ENCODE measurements at places on chromosomes 11 and 22.
A peak's percentile ranks its signal among the peaks of the same experiment; 100 is the strongest.

GRCh38 chr22:33447733-33448132 lies 389.6 kb upstream of the SYN3 start:
- no peak for DNase-seq

DNA sequence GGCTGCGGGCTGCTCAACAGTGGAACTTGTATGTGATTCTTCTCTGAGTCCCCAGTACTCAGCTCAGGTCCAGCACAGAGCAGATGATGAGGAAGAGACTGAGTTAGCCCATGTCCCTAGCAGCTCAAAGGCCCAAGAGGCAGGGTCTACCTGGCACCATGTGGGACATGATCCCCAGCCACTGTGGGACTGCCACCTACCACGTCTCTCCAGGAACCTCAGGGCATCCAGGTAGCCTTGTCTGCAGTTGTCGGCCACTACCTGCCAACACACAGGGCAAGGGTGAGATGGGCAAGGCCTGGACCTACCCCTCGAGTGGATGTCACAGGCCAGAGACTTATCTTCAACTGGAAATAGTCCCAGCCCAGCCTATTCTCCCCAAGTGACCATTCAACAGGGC lies 4.4 kb downstream of the PNPLA5 start:
- DNase-seq, result no peak

DNA sequence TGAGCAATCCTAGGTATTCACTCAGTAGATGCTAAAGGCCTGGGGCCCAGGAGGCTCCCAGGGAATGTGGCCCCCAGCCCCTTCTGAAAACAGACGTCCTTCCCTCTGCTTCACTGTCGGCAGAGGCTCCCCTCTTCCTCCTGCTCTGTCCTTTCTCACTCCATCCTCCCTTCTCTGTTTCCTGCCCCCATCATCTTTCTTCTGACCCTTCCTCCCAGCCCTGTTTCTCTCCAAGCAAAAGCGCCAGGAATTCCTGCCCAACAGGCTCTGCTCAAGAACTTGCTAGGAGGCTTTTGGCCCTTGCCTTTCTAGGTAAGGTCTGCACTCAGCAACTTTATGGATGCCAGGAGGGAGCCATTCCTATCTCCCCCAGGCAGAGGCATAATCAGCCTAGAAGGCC lies 300.5 kb downstream of the NTM start:
- no peak for DNase-seq

DNA sequence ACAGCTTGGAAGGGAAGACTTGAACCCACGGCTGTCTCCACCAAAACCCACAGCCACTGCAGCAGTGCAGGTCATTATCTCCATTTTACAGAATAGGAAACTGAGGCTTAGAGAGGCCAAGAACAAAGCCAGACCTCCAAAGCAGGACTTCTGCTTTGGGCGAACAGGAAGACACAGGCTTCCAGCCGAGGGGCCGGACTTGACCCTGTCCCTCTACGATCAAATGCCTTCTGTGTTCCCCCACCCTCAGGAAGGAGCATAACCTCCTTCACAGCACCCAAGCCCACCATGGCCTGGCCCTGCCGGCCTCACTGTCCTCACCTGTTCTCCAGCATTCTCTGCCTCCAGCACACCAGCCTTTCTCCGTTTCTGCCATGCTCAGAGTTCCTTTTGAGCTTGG lies 15.8 kb downstream of the IGLL1 start:
- DNase-seq, result no peak

GRCh38 chr22:36212901-36213300 lies 11.3 kb upstream of the APOL4 start:
- no peak for DNase-seq

GRCh38 chr11:95821640-95822039 lies 31.3 kb downstream of the CEP57 start:
- no peak for DNase-seq

- DNase-seq, result peak; percentile 19
Observed at GRCh38 chr22:44685384-44686056, 16.5 kb upstream of the PRR5 start.

DNA sequence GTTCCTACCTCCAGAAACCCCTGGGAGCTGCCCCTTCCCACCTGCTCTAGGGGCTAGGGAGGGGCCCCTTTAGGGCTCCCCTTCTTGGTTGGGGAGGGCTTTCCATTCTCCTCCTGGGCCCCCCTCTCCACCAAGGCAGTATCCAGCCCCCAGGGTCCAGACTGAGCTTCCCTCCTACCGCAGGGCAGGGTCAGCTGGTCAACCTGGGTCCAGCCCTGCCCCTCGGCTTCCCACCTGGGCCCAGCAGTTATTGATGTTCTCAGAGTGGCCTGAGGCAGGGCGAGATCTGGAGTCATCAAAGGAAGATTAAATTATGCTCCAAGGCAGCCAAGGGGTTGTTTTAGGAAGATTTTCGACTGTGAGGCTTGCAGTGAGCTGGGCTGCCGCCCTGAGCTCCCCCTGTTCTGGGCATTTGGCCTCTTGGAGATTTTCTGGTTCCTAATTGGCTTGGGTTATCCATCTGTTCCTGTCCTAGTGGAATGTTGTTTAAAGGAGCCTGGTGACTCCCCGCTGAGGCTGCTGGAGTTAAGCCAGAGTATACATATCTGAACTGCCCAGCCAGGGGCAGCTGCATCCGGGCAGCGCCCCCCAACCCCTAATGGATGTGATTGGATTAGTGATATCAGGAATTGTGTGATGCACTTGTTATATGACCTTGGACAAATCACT lies 1.8 kb upstream of the SLC22A8 start:
- DNase-seq, result no peak

- no peak for DNase-seq
Observed at GRCh38 chr11:59765068-59765735, 10.0 kb downstream of the STX3 start.

GRCh38 chr11:46279126-46280099 lies 2.0 kb downstream of the CREB3L1 start:
- no peak for DNase-seq

DNA sequence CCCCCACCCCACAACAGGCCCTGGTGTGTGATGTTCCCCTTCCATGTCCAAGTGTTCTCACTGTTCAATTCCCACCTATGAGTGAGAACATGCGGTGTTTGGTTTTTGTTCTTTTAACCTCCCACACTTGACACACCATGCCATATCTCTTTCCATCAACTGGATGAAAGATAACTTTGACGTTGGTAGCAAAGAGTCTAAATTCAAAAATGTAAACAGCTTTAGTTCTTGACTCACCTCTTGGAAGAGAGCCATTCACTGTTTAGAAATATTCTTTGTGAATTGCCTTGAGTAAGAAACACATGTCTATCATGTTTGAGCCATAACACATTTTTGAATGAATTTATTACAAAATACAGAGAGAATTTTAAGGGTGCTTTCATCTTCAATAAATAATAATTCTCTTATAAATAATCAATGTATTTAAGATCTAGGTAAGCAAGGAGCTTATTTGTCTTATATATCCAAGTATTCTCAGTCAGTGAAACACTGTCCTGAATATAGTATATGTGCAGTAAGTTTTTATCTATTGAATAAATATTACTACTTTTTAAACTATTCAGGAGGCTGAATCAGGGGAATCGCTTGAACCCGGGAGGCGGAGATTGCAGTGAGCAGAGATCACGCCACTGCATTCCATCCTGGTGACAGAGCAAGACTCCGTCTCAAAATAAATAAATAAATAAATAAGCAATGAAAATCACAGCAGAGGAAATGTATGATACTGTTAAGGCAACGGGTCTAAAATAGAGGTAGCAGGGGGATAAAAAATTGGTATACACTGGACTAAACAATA lies 6.7 kb downstream of the CARD18 start:
- no peak for DNase-seq

GRCh38 chr11:133239575-133239974 lies 292.7 kb downstream of the OPCML start:
- DNase-seq, result no peak

GRCh38 chr22:25232301-25232700 lies 12.9 kb downstream of the CRYBB2 start:
- no peak for DNase-seq

- DNase-seq, result no peak
Observed at GRCh38 chr11:33773404-33773986, 825 bp downstream of the FBXO3 start.

- DNase-seq, result no peak
Observed at GRCh38 chr11:112878033-112878601, 83.1 kb upstream of the NCAM1 start.

- no peak for DNase-seq
Observed at GRCh38 chr22:37242395-37242918, 1.6 kb downstream of the RAC2 start.

DNA sequence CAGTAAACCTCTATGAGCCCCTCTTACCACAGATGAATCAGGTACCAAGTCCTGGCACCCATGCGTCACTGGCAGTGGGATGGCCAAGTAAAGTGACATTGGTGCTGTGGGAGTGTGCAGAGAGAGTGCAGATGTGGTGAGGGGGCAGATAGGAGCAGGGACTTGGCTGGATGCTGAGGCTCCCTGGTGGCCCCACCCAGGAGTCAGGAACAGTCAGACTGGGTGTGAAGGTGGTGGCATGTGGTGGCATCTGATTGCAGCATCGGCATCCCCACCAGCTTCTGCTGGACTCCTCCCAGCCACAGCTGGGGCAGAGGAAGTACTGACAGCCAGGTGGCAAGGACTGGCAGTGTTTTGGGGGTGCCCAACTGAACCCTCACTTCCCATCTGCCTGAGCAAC lies 11.4 kb downstream of the DGAT2 start:
- DNase-seq, result no peak

DNA sequence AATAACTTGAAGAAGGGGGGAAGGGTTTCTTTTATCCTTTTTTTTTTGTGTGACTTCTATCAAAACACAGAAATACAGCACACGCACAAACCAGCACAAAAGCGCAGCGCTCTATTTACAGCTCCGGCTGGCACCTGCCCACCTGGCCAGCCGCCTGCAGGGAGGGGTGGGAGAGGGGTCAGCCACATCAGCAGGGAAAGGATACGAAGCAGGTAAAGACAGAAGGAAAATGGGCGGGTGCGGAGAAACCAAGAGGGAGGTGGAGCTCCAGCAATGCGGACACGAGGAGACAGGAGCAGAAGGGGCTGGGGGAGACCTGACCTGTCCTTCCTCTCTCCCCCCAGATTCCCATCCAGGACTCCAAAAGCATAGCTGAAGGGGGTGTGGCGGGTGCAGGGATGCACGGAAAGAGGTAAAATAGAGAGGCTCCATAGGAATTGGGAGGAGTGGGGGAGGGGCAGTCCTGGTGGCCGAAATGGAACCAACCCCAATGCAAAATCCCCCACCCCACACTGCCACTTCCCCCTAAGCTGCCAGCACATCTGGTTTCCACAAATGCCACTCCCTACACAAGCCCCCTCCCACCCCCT lies 14.1 kb downstream of the CXCR5 start:
- no peak for DNase-seq

GRCh38 chr22:23530766-23531282 lies 49.3 kb downstream of the IGLL1 start:
- DNase-seq, result no peak

- no peak for DNase-seq
Observed at GRCh38 chr11:32830413-32830738, 649 bp downstream of the PRRG4 start.

DNA sequence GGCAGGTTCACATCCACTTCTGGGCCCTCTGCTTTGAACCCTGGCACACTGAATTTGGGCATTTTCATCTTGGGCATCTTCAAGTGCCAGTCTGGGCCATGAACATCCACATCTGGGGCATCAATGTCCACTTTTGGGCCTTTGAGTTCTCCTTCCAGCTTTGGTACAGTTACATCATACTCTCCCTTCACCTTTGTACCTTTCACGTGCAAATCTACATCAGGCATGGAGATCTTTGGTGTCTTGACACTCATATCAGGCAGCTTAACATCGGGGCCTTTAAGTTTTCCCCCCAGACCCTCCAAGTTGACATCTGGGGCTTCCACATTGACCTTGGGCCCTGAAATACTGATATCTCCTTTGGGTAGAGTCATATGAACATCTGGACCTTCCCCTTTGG lies 14.5 kb downstream of the AHNAK start:
- DNase-seq, result no peak

DNA sequence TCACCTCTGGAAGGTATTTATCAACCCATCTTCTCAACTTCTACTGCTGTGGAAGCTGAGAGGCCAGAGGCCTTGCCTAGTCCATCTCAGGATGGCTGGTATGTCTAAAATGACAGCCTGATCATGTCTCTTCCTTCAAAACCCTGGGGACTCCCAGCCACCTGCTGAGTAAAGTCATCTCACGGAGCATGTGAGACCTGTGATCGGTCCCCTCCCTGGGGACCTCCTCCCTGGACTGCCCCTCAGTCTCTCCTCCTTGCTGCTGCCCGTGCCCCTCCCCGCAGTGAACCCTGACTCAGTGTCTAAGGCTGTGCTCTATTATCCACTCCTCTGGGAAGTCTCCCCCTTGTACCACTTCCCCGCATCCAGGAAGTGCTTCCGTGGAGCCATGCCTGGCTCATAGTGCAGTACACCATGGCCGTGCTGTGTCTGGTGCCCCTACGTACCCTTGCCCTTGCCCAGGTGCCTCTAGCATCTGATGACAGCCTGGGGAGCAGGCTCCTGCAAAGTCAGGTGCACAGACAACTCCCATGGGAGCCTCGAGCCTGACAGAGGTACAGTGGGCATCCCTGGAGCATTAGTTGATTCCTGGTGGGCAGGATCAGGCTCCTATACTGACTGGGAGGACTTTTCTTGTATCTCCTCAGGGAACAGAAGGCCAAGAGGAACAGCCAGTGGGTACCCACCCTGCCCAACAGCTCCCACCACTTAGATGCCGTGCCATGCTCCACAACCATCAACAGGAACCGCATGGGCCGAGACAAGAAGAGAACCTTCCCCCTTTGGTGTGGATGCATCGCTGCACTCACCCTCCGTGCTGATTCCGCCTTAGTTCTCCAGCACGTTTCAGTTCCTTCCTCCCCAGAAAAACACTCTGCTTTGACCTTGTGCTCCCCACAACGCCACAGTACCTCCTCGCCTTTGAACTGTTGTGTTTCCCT lies 13.8 kb downstream of the SMARCB1 start:
- no peak for DNase-seq

- no peak for DNase-seq
Observed at GRCh38 chr11:36822829-36823228, 224.8 kb upstream of the RAG2 start.

- DNase-seq, result no peak
Observed at GRCh38 chr22:39279170-39279850, 34.5 kb upstream of the PDGFB start.

DNA sequence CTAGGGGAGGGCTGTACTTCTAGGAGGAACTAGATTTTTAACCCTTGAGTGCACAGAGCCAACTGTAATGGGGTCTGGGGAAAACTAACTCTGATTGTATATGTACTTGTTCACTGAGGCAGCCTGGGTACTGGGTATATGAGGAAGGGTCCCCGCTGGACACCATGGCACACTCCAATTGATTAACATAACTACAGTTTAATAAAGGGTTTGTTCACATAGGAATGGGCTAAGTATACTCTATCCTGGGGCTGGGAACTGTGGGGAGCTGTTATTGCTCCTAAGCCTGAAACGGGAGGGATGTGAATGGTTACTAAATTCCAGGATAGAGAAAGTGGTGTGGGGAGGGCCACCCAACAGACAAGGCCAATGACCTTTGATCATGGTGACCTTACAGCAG lies 67.6 kb downstream of the PARVA start:
- no peak for DNase-seq

GRCh38 chr11:70739811-70740487 lies 341.6 kb downstream of the CTTN start:
- no peak for DNase-seq
